Activated naive CD8-positive, alpha-beta T cell treated with anti-CD3 and anti-CD28 coated beads for 36 hours (primary cell): ENCODE measurements at places on chromosomes 16 and 17. TPM values are rescaled to one million over a fixed set of nuclear protein-coding genes. Genes with fewer than 3 reads are reported as not detected.

GRCh38 chr16:1189455-1189854, 35.6 kb downstream of the TPSG1 start:
- no peaks in the 10 kb centered on the region for H3K4me1 ChIP-seq
- no peaks in the 10 kb centered on the region for H3K27me3 ChIP-seq
- H3K4me3 ChIP-seq, result no peak overlapping the region
- DNase-seq, result no peak
- H3K27ac ChIP-seq, result no peak overlapping the region

DNA sequence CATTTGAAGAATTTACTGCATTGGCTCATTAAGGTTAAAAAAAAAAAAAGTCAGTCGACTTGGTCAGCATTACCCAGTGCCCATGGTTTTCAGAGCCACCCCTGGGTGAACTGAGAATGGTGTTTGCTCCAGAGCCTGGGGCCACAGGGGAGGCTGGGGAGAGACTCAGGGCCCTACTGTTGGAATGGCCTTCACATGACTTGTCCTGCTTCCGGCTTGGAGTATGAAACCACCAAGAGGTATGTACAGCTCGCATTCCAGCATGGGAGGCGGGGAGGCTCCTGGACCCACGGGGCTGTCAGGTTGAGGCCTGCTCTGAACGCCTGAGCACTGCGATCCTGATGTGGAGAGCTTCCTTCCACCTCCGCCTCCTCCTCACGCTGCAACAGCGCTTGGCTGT, 36.8 kb downstream of the MSI2 start:
- DNase-seq, result no peak
- peaks cover 14% of the 10 kb centered on the region for H3K36me3 ChIP-seq
- H3K27me3 ChIP-seq, result no peaks in the 10 kb centered on the region
- H3K4me1 ChIP-seq, result peaks cover 35% of the 10 kb centered on the region
- H3K27ac ChIP-seq, result no peak overlapping the region

DNA sequence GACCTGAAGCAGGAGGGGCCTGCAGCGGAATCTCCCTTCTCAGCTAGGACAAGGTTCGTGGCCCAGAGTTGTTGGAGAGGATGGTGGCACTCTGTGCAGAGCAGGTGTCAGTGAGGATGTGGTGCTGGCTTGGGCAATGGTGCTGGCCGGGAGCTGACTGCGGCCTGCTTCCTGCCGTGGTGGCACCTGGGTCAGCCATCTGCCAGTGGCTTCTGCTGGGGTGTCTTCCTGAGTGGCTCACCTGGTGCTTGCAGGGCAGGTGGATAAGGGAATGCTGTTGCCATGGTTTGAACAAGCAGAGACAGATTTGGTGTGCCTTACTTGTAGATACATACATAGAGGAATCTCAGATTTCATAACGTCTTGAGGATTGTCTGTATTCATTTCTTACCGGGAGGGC, 69.6 kb downstream of the SEC14L1 start:
- no peak overlapping the region for H3K4me3 ChIP-seq
- no peaks in the 10 kb centered on the region for H3K4me1 ChIP-seq
- no peaks in the 10 kb centered on the region for H3K27me3 ChIP-seq
- no peak for DNase-seq

CCL5 gene
- total RNA-seq, result 16.4 TPM
